ENCODE measurements at places on chromosomes 11 and 22. TPM values are rescaled to one million over a fixed set of nuclear protein-coding genes. Genes with fewer than 3 reads are reported as not detected.

The UPB1 gene
- total RNA-seq, result 0.38 TPM

The MYEOV gene
- total RNA-seq, result 4.8 TPM

The OR52B6 gene
- not detected for total RNA-seq

The NFAM1 gene
- not detected for total RNA-seq

The TMEM41B gene
- total RNA-seq, result 71.9 TPM

The TMEM25 gene
- total RNA-seq, result 10.9 TPM

The C22orf15 gene
- 0.19 TPM for total RNA-seq
